ENCODE measurements at places on chromosomes 11 and 22.

DNA sequence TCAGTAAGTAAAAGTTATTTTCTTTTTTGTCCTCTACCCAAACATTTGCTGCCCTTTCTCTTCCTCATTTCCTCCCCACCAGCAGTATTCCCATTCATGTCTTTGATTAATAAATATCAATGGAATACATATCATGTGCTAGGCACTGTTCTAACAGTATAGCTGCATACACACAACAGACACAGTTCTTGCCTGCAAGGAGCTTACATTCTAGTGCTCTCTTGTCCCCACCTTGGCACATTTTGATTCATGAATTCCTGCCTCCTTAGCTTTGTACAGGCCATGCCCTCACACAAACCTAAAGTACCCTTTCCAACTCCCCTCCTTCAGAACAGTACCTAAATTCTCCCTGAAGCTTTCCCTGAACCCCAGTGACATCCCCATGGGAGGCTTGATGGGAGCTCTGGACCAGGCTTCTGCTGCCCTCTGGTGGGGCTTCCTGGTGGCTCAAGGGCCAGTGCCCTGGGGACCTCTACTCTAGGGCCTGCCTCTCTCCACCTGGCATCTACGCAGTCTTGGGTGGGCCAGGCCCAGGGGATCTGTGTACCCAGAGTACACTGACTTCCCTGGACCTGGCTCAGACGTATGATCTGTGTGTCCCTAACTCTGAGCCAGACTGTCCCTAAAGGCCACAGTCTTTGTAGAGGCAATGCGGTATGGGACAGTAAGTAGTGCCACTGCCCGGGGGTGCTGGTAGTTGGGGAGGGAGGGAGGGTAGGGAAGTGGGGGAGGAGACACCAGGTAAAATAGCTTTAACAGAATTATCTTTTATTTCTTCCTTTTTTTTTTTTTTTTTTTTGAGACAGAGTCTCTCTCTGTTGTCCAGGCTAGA, 14.1 kb downstream of the RPS13 start:
- DNase-seq = peak; percentile 56

DNA sequence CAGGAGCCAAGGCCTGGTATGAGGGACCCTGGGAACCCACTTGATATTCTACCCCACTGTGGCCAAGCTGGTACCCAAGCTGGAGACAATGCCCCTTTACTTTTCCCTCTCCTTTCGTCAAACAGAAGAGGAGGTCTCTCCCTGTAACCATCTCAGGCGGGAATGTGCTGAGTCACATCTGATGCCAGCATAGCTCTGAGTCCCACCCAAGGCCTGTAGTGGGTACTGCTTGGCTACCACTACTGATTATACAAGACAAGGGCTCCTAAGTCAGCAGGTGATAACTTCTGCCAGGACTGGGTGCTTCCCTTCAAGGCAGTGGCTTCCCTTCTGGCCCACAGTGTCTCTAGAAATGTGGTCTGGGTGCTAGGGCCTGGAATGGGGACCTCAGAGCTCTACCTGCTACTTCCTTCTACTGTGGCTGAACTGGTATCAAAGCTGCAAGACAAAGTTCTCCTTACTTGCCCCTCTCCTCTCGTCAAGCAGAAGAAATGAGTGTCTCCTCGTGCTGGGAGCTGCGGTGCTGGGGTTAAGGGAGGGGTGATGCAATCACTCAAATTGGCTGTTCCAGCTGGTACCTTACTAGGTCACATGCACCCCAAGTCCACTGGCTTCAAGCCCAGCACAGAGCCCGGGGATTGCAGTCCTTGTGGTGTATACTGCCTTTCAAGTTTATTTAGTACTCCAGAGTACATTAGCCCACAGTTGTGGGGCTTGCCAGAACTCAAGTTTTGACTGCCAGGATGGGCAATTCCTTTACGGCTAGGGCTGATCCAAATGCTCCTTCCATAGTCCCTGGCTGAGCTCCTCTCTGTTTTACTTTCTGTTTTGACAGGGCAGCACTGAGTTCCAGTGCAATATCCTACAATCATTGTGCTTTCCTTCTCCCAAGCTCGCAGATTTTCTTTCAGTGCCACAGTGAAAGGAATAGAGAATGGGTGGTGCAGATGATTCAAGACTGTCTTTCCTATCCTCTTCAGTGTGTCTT, 419.7 kb upstream of the CNTN5 start:
- DNase-seq = no peak

GRCh38 chr11:32219320-32219719, 128.4 kb downstream of the RCN1 start:
- DNase-seq = no peak

DNA sequence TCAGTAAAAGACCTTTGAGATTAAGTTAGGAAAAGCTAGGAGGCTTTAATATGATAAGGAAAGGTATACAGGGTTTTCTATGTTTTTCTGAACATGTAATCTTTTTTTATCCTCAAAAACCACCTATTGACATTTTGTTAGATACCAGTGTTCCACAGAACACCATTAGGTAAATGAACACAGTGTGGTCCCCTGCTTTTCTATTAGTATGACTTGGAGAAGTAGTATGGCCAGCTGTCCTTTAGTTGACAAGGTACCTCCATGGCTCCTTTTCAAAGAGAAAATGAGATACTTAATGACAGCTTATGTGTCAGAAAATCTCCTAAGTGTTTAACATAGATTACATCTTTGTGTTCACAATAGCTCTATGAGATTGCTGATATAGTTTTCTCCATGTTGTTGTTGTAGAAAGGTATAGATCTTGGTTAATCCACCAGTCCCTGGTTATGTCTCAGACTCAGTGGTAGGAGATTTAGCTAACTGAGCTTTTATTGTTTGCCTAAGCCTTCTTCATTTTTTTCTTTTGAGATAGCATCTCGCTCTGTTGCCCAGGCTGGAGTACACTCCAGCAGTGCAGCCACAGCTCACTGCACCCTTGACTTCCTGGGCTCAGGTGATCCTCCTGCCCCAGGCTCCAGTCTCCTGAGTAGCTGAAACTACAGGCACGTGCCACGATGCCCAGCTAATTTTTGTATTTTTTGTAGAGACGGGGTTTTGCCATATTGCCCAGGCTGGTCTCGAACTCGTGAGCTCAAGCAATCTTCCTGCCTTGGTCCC, 46.0 kb downstream of the STIM1 start:
- DNase-seq = no peak

- no peak for DNase-seq
Observed at GRCh38 chr11:20821046-20821445, 151.7 kb downstream of the NELL1 start.

GRCh38 chr11:66346476-66347424, 679 bp downstream of the B4GAT1 start:
- DNase-seq = no peak
